ENCODE measurements at places on chromosomes 11 and 22. TPM values are rescaled to one million over a fixed set of nuclear protein-coding genes. Genes with fewer than 3 reads are reported as not detected.

DNA sequence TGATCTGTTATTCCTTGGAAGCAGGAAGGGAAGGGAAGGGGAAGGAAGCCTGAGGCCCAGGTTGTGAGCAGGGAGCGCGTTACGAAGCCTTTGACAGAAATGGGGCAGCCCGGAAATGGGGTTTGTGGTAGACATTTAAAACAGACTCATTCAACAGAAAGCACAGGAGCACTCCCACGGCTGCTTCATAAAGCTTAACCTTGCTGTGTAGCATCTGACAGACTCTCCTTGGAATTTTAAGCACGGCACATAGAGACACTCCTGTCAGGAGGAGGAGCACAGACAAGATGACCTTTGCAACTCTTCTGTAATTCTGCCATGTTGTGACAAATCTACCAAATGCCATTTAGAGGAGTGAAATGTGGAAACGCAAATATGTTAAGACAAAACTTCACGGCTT, 131.6 kb downstream of the FBXO7 start:
- DNase-seq: no peak

GRCh38 chr11:3026803-3027202, 30.4 kb downstream of the CARS1 start:
- no peak for DNase-seq

DNA sequence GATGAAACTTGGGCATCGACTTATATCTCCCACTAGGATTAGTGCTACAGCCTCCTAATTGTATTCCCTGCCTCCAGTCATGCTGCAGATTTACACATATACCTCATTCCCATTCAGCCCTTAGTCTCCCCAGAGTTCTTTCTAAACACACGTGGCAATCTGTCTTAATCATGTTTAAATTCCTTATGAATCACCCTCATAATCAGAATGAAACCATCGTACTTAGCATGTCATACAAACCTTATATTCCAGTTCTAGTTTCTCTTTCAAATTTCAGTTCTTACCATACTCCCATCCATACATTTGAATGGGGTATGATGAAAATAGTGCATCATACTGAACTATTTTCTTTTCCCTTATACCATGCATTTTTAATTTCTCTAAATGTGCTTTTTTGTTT, 6.0 kb upstream of the OR10A2 start:
- DNase-seq: no peak

The PIWIL4 gene
- 0.76 TPM for total RNA-seq

The VSTM5 gene
- 0.13 TPM for total RNA-seq

The C22orf42 gene
- not detected for total RNA-seq

The C22orf31 gene
- total RNA-seq: not detected

The MRGPRF gene
- 0.13 TPM for total RNA-seq
